Activated CD4-positive, alpha-beta T cell treated with anti-CD3 and anti-CD28 coated beads for 24 hours (primary cell): ENCODE measurements at places on chromosomes 12 and 14.

GRCh38 chr12:69238589-69239351 lies 599 bp upstream of the CPSF6 start:
- no peak for DNase-seq

- DNase-seq, result no peak
Observed at GRCh38 chr12:63948211-63948610, 103.7 kb downstream of the SRGAP1 start.

GRCh38 chr14:100620255-100621100 lies 33.3 kb upstream of the BEGAIN start:
- DNase-seq, result no peak

DNA sequence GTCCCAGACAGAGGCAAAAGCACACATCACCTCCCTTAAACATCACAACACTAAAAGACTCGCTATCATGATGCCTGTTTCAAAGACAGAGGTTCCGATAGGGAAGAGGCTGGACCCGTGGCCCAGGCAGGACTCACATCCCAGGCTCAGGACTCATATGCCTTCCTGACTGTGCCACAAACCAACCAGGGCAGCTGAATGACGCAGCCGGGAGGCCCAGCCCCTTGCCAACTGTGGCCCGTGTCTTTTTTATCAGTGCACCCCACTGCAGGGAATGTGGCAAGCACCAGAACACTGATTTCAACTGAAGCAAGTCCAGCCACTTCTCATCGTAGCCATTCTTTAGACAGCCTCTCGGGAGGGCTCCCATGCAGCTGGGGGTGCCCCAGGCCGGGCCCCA lies 132.3 kb downstream of the KSR2 start:
- no peak for DNase-seq

- DNase-seq, result no peak
Observed at GRCh38 chr14:53956427-53957201, at the start of gene BMP4. BMP4 (minus strand) TSS chr14:53956825; CDS start chr14:53952222, 4,603 bp downstream.
